Motor neuron (in vitro differentiated cells): ENCODE measurements at places on chromosomes 1 and 21.
A peak's percentile ranks its signal among the peaks of the same experiment; 100 is the strongest.

GRCh38 chr1:241274693-241275092 lies 82.3 kb downstream of the RGS7 start:
- ATAC-seq, result no peak

- no peak for ATAC-seq
Observed at GRCh38 chr1:117569856-117570255, 36.0 kb upstream of the TENT5C start.

- peak; percentile 76 for ATAC-seq
Observed at GRCh38 chr1:117612517-117613248, 6.8 kb downstream of the TENT5C start.

GRCh38 chr1:244388961-244389360 lies 62.7 kb downstream of the ADSS2 start:
- ATAC-seq, result no peak

DNA sequence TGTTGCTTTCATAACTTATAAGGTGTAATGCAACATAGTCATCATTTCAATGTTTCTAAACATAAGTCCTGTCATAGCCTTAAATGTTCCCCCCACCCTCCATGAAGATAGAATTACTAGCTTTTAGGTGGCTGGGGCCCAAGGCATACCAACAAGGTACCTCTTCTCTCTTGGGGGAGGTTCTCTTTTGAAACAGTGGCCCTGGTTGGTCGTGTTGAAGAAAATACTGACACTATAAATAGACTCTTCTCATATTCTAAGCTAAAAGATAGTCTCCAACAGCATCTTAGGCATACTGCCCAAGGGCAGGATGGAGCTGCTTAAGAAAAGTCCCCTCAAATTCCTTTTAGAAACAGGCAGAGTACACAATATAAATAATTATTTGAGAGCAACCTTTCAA lies 255.0 kb downstream of the FAF1 start:
- no peak for ATAC-seq
